ENCODE measurements at places on chromosomes 2 and 18.

DNA sequence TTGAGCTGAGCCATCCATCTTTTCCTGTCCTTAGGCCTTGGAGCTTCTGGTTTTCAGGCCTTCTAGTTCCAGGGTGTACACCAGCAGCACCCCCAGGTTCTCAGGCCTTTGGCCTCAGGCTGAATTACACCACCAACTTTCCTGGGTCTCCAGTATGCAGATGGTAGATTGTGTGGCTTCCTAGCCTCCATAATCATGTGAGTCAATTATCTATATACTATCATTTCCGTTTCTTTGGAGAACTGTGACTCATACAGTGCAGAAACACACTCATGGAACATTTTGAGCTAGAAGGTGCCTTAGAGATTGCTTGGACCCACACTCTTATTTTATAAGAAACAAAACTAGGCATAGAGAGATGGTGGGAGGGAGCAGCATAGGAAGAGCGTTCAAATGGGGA lies 167.4 kb downstream of the NCK2 start:
- no peak for DNase-seq

DNA sequence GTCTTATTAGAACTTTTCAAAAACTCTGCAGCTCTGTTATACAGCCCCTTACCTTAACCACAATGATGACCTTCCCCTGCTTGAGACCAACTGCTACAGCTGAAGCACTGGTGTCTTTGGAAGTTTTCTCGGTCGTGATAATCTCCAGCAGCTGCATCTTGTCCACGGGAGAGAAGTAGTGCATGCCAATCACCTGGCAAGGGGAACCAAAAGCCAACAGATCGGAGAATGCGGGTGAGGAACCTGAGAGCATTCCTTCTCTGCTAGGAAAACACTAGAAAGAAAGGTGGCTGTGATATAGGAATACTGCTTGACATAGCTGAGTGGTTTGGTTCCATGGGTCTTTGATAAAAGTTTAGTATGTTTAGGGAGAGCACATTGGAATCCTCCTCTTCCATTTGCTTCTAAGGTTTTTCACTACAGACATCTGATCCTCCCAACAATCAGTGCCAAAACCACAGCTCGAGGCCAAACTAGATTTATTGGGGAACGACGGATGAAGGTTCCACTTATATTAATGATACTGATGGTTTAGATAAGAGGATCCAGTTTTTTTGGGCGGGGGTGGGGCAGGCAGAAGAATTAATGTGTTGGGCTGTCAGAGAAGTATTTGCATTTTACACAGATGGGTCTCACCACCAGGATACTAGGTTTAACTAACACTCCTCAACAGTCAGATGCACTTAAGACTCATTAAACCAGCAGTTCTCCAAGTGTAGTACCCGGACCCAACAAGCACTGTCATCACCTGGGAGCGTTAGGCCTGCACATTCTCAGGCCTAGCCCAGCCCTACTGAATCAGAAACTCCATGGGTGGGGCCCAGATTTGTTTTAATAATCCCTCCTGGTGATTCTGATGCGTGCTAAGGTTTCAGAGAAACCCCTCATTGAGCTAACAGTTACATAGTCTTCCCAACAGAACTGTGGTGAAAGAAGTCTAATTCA lies 22.4 kb downstream of the GAREM2 start:
- no peak for DNase-seq

DNA sequence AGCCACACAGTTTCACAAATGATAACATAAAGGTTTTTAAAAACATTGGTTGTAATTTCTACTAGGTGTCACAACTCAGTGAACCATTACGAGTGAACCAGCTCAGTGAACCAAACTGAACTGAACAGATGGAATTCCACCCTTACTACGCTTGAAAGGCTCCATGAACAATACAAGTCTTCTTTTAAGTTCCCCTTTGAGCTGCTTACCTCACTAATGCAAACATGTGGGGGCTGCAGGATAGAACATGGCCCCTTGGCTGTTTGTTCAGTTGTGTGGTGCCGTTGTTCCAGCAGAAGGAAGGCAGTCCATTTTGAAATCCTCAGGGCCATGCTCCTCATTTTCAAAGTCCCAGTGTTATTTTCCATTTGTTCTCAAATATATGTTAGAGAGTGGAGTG lies 30.7 kb upstream of the KLHL14 start:
- DNase-seq: no peak

- DNase-seq: no peak
These were observed 18.0 kb downstream of the HJURP start for GRCh38 chr2:233836359-233836758.

DNA sequence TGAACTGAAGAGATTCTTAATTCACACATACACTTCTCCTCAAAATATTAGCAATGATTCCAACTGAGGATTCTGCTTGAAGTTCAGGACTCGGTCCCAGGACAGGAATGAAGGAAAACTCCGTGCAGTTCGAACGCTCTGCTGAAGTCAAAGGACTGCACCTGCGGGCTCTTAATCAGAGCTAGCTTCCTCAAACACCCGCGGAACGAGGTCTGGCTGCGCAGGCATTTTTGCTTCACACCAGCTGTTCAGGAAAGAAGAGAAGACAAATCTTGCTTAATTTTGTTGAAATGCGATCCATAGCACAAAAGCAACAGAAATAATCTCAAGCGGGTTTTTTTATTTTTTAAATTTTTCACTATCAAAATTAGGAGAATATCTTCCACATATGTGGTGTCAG lies 175.6 kb downstream of the LAMA1 start:
- DNase-seq: no peak

DNA sequence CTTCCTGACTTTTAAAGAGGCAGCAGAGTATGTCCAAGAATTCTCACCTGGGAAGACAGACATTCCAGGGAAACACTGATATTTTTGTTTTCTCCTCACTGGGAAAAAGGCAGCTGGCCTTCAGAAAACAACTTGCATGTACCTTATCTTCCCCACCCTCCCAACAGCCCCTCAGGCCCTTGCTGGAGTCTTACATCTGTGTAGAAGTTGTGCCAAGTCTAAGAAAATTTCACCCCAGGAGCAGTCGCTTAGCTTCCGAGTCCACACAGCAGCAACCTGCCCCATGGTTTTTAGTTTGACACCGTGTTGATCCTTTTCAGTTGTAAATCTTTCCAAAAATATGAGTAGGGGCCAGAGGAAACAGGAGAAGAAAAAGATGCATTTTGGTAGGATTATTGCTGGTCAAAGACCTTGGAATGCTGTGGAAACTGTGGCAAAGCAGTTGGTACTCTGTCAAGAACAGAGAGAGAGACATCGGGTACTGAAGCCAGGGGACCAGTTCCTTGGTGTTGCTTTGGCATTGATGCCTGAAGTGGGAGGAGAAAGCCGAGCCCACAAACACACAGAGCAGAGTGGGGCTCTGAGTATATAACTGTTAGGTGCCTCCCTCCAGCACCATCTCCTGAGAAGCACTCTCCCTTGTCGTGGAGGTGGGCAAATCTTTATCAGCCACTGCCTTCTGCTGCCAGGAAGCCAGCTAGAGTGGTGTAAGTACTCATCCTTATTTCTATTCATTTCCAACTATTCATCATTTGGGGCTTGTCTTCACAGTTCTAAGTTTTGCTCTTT lies at the start of gene SLC14A1:
Gene SLC14A1, plus strand, starts transcription at position 615 of the 789 bp plus-strand sequence. CDS start 6,140 bp downstream, outside the sequence.
- no peak for DNase-seq

- no peak for DNase-seq
These were observed 36.2 kb upstream of the BMP10 start for GRCh38 chr2:68907232-68907919.

DNA sequence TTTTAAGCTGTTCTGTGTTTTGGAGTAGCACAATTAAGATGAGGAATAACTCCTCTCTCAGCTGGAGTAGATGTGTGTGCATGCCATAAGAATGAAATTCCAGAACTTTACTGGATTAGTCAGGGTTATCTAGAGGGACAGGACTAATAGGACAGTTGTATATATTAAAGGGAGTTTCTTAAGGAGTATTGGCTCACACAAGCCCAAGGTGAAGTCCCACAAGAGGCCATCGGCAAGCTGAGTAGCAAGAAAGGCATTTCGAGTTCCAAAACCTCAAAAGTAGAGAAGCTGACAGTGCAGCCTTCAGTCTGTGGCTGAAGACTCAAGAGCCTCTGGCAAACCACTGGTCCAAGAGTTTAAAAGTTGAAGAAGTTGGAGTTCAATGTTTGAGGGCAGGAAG lies 113.7 kb downstream of the RIT2 start:
- no peak for DNase-seq

DNA sequence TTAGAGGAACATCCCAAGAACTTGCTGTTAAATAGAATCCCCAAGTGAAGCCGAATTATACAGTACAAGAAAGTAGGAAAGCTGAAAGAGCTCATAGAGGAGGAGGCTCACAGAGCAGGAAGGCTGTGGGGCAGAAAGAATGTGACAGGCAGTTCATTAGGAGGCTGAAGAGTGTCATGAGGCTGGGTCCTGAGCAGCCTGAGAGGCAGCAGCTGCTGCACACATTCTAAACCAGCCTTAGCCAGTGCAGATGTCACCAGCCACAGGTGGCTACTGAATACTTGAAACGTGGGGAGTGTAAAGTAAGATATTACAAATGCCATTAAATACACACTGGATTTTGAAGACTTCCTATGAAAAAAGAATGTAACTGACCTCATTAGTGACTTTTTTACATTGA lies 490.2 kb upstream of the KLHL29 start:
- no peak for DNase-seq
